ENCODE measurements at places on chromosomes 4 and X.

- H3K4me3 ChIP-seq, result no peak overlapping the region
- H3K36me3 ChIP-seq, result no peaks in the 10 kb centered on the region
- H3K27me3 ChIP-seq, result no peaks in the 10 kb centered on the region
- H3K27ac ChIP-seq, result no peak overlapping the region
- H3K4me1 ChIP-seq, result no peaks in the 10 kb centered on the region
- no peak for DNase-seq
Observed at GRCh38 chr4:90495936-90496335, 368.7 kb downstream of the CCSER1 start.

DNA sequence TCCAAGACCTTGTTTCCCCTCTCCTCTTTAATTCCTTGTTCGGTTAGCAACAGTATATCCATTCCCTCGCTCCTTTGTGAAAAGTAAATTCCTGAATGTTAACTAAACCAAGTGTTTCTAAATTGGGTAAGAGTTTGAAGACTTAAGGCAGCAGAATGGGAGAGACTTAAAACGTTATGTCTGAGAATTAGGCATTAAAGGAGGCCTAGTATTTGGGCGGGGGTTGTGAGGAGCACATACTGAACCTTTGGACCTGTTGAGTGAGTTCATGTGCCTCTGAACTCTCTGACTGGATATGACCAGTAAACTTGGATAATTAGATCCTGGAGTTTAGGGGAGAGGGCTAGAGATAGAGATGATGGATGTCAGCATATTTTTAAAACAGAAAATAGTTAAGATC lies 1.2 kb downstream of the MSMO1 start:
- H3K27ac ChIP-seq, result no peak overlapping the region
- DNase-seq, result no peak
- H3K4me1 ChIP-seq, result peaks cover 42% of the 10 kb centered on the region

- H3K27me3 ChIP-seq, result no peaks in the 10 kb centered on the region
- H3K4me1 ChIP-seq, result no peaks in the 10 kb centered on the region
- no peak overlapping the region for H3K4me3 ChIP-seq
- no peak for DNase-seq
Observed at GRCh38 chr4:123731035-123731434, 334.4 kb downstream of the SPRY1 start.

DNA sequence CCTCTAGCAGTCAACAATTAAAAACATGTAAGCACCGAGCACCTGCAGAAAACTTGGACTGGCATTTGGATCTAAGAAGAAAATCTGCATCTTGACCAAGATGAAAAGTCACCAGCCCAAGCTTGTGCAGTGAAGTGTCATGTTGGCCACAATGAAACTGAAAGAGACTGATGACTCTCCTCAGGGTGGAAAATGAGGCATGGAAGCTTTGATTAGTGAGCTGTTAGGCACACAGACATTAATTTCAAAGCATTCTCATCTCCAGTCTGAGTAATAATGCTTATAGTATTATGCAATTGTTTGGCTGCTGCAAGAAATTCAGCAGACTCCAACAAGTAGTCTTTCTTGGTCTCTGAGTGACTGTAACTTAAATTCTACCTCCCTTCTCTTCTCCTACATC lies 150.1 kb downstream of the AR start:
- H3K27ac ChIP-seq, result no peak overlapping the region
- H3K27me3 ChIP-seq, result no peaks in the 10 kb centered on the region
- no peaks in the 10 kb centered on the region for H3K36me3 ChIP-seq
- H3K4me1 ChIP-seq, result no peaks in the 10 kb centered on the region
- no peak overlapping the region for H3K4me3 ChIP-seq

DNA sequence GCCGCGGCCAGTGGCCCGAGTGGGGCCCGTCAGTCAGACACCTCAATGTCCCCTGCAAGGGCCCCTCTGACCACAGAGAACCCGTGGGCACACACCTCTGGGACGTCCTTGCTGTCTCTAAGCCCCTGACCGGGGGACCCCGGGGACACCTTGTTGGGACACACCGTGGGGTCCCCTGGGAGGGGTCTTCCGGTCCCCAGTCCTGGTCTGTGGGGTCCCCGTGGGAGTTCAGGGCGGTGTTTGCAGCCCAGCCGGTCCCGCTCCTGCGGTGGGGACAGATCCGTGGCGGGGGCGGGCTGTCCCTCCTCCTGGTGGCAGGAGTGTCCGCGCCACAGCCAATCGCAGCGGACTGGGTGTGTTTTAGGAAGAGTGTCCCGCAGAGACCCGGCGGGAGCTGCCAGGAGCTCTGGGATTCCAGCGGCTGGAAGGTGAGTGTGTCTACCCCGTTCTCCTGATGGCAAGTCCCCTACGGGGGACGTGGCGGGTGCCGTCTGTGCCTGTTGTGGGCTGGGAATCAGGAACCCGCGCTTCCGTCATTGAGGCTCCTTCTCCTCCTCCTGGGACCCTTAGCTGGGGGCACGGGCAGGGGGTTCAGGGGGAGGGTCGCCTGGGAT lies 5.1 kb upstream of the PLCXD1 start:
- H3K27ac ChIP-seq, result no peak overlapping the region
- H3K27me3 ChIP-seq, result no peaks in the 10 kb centered on the region
- H3K4me3 ChIP-seq, result peak overlapping the region; percentile 68
- peaks cover 3% of the 10 kb centered on the region for H3K4me1 ChIP-seq

DNA sequence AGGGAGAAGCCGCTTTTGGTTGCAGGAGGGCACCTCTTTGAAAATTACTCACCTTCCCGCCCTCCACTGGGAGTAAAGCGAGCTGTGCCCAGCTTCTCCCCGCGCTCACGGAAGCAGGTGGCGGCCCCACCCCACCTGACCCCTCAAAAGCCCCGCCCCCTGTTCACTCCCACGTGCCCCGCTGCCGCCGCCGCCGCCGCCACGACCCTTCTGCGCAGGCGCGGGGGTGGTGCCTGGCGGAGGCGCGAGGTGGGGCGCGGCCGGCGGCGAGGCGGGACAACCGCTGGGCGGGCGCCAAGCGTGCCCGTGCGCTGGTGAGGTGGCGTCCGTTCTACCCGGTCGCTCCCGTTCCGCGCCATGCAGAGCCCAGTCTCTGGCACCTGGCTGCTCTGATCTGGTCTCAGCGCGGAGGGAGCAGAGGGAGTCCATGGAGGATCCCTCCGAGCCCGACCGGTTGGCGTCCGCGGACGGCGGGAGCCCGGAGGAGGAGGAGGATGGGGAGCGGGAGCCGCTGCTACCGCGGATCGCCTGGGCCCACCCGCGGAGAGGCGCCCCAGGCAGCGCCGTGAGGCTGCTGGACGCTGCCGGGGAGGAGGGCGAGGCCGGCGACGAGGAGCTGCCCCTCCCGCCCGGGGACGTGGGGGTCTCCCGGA lies at the start of gene PI4K2B:
PI4K2B (plus strand) TSS at position 297 of the 653 bp plus-strand sequence; CDS start at position 428, 131 bp downstream.
- H3K4me3 ChIP-seq, result peak within 1 kb of the TSS; percentile 91
- H3K36me3 ChIP-seq, result no peaks in the 10 kb centered on the region
- H3K4me1 ChIP-seq, result peaks cover 7% of the 10 kb centered on the region
- H3K27ac ChIP-seq, result peak within 1 kb of the TSS; percentile 91

- no peaks in the 10 kb centered on the region for H3K36me3 ChIP-seq
- H3K27ac ChIP-seq, result no peak overlapping the region
- no peaks in the 10 kb centered on the region for H3K4me1 ChIP-seq
- no peak overlapping the region for H3K4me3 ChIP-seq
- H3K27me3 ChIP-seq, result no peaks in the 10 kb centered on the region
- DNase-seq, result no peak
Observed at GRCh38 chr4:20137176-20137575, 114.5 kb upstream of the SLIT2 start.

Measured in thoracic aorta (tissue), 2 donors.